ENCODE measurements at places on chromosomes 11 and 22.
A peak's percentile ranks its signal among the peaks of the same experiment; 100 is the strongest.

DNA sequence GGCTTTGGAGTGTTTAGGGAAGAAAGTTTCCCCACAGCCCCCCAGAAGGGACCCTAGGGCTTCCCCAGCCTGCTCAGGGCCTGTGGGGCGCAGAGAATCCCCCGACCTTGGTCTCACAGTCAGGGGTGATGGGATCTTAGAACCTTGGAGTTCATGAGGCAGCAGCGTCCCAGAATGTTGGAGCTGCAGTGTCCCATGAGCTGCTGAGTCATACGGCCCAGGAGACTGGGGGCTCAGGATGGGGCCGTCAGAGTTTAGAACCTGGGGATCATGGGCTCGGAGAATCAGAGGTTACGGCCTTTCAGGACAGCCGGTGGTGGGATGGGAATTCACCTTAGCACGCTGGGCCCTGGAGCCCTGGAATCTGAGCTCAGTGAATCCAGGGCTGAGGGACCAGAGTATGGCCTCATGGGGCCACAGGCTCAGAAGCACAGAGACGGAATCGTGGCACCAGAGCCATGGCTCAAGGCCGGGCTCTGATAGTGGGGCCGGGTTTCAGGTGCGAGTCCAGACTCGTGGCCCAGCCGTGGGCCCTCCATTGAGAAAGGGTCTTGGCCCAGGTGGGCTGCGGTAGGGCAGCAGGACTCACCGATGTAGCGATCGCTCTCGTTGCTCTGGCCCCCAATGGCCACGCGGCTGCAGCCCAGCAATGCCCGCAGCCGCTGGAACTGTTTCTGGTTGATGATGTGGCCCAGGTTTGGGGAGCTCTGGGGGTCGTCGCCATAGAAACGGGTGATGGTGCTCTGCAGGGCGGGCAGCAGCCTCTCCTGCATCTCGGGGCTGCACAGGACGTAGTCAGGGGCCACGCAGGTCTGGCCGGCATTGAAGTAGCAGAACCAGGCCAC lies 9.5 kb downstream of the ALDH3B2 start:
- no peak for DNase-seq

- peak; percentile 67 for DNase-seq
Measured at GRCh38 chr11:10397226-10397987, 57.7 kb upstream of the AMPD3 start.

DNA sequence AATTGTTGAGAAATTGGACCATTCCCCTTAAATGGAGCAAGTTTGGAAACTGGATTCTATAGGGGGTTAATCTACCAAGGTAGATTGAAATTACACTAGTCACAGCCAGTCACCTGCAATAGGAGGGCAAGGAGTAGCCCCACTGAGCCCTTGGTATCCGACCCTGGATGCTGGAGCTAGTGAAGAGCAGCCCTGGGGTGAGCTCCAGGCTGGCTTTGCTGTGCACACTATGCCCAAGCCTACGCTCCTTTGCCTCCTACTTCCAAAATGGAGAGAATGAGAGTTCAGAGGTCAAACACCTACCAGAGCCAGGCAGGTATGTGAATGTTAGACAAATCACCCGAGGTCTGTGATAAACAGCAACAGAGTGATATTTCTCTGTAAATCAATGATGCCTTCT lies 23.7 kb downstream of the SNU13 start:
- DNase-seq = no peak

DNA sequence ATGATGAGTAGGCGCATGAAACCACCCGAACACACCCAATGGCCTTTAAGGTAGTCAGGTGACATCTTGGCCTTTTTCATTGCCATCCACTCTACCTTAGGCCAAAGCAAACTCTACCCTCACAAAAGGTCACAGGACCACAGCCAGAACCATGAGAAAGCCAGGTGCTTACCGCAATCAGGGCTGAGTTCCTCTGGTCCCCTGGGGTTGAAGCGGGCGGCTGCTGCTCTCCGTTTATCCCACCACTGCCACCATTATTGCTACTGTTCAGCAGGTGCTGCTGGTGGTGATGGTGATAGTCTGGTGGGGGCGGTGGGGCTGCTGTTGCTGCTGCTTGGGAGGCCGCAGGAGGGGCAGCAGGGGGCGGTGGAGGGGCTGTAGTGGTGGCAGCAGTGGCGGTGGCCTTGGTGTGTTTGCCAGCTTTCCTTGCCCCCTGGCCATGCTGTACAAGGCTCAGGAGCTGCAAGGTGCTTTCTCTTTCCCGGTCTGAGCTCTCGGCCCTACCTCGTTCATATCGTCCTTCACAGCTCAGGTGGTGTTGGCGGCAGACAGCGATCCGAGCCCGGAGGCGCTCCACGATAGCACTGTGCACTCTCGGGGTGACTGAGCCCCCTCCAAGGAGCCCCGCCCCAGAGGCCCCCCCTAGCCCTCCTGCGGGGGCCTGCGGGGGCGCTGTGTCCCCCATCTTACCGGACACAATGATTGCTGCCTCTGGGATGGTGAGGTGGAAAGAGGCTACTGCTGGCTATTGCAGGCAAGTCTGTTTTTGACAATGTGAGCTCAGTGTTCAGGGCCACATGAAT lies 1.6 kb downstream of the MAML2 start:
- DNase-seq = peak; percentile 68
